Nephron progenitor cell (in vitro differentiated cells): ENCODE measurements at places on chromosomes 7 and 10.

GRCh38 chr10:122234416-122234815, 36.7 kb upstream of the BTBD16 start:
- no peak for DNase-seq

DNA sequence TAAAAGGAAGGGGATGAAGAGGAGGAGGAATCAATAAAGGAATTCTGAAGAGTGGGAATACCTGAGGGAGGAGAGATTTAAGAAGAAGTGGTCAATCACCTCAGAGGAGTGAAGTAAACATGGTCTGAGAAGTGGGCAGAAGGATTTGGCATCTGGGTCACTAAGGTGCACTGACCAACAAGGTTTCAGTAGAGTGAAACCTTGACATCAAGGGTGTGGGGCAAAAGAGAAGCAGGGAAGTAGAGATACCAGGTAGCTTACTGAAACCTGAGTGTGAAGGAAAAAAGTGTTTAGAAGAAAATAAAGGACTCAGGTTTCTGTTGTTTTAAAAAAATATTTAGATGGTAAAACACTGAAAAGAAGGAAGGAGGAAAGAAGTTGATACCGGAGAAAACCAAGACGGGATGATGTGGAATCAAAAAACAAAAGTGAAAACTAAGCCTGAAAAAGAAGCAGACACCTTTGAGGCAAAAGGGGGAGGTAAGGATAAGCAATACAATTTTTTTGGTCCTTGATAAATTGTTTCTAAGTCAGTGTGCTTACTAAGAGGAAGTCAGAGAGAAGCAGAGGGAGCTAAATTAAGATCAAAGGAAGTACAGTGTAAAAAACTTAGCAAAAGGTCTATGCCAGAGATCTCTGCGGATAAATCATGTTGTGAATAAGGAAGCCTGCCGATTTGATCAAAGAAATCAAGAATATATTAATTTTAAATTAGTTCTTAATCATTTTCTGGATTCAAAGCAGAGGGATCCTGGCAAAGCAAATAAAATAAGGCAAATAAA, 137.2 kb upstream of the GPR22 start:
- no peak for DNase-seq

- DNase-seq, result no peak
Observed at GRCh38 chr7:714251-714671, 12.2 kb upstream of the DNAAF5 start.

- DNase-seq, result no peak
Observed at GRCh38 chr10:76398043-76398710, 966.8 kb downstream of the LRMDA start.

- DNase-seq, result no peak
Observed at GRCh38 chr10:44972874-44973306, 5.7 kb downstream of the DEPP1 start.

GRCh38 chr7:133054162-133054840, 27.6 kb downstream of the CHCHD3 start:
- no peak for DNase-seq

GRCh38 chr10:1280466-1281404, 224.6 kb downstream of the WDR37 start:
- no peak for DNase-seq

- DNase-seq, result no peak
Observed at GRCh38 chr10:103968441-103969391, 1.8 kb downstream of the SLK start.
